ENCODE measurements at places on chromosomes 2 and 18. TPM values are rescaled to one million over a fixed set of nuclear protein-coding genes. Genes with fewer than 3 reads are reported as not detected.

GALNT3 gene
- polyA plus RNA-seq, result 4.4 TPM

TUBA4A gene
- 246 TPM for polyA plus RNA-seq

ERBB4 gene
- polyA plus RNA-seq, result not detected

GCKR gene
- polyA plus RNA-seq, result not detected

UGT1A4 gene
- polyA plus RNA-seq, result not detected

B4GALT6 gene
- polyA plus RNA-seq, result 11.9 TPM

CSRNP3 gene
- polyA plus RNA-seq, result not detected

TDRD15 gene
- polyA plus RNA-seq, result not detected

HAAO gene
- 50.9 TPM for polyA plus RNA-seq

CD8B2 gene
- not detected for polyA plus RNA-seq

C1QL2 gene
- polyA plus RNA-seq, result not detected
